ENCODE measurements at places on chromosomes 13 and 19.

DNA sequence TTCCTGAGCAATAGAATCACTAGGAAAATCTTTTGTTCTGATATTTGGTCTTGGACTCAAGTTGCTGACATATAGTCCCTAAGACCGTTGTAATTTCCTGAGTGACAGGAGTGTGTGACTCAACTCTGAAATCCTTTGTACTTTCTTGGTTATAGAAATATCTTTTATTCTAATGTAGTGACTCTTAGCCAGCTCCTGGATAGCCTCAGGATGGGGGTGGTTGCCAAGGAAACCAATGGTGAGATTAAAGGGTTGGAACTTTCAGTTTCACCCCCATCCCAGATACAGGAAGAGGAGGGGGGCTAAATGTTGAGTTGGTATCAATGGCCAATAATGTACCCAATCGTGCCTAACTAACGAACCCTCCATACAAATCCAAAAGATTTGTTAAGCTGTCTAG lies 41.8 kb downstream of the MBD3L2B start:
- no peaks in the 10 kb centered on the region for H3K27me3 ChIP-seq
- H3K27ac ChIP-seq = no peak overlapping the region
- H3K4me1 ChIP-seq = no peaks in the 10 kb centered on the region
- no peak for DNase-seq
- H3K4me3 ChIP-seq = no peak overlapping the region

DNA sequence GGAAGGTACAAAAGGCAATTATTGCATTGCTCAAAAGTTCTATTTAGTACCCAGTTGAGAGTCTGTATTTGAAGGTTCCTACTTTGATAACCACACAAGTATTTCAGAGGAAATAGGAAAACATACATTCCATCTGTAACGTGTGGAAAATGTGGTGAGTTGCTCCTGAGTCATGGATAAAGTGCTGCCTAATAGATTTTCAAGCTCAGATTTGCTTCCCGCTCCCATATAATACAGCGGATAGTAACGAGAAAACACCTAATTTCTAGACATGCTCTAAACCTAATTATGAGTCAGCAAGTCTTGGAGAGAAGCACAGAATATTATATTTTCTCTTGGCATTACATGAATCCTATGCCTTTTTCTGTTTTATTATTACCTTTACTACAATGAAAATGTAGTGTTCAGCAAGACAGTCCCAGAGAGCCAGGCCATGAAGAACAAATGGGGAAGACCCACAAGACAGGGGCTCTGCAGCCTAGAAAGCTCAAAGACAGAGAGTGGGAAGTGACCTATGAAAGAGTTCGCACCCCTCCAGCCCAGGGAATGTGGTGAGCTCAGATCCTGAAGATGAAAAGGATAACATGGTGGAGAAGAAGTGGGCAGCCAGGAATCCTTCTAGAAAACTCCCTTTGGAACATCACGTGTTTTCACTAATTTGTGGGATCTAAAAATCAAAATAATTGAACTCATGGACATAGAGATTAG lies 116.1 kb downstream of the STARD13 start:
- no peak overlapping the region for H3K4me3 ChIP-seq
- H3K36me3 ChIP-seq = no peaks in the 10 kb centered on the region
- no peak for DNase-seq

DNA sequence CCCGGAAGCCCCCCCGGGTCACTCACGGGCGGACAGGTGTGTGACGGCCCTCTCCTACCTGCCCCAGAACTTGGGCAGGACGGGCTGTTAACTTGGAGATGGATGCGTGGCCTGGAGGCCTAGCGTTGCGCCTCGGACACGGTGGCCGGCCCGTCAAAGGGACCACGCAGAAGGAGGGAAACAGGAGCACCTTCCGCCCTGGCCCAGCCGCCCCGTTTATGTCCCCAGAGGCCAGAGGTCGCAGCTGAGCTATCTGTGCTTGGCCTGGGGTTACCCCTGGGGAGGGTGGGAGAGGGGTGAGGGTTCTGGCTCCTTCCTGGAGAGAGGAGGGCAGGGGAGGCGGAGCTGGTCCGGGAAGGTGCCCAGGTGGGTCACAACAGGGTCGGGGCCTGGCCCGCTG lies 35.6 kb downstream of the GADD45B start:
- no peak for DNase-seq
- H3K36me3 ChIP-seq = no peaks in the 10 kb centered on the region

GRCh38 chr19:5609881-5610448 lies 12.6 kb downstream of the SAFB2 start:
- H3K27ac ChIP-seq = no peak overlapping the region
- no peak overlapping the region for H3K4me3 ChIP-seq
- H3K4me1 ChIP-seq = no peaks in the 10 kb centered on the region
- H3K36me3 ChIP-seq = peaks cover 87% of the 10 kb centered on the region
- DNase-seq = no peak

DNA sequence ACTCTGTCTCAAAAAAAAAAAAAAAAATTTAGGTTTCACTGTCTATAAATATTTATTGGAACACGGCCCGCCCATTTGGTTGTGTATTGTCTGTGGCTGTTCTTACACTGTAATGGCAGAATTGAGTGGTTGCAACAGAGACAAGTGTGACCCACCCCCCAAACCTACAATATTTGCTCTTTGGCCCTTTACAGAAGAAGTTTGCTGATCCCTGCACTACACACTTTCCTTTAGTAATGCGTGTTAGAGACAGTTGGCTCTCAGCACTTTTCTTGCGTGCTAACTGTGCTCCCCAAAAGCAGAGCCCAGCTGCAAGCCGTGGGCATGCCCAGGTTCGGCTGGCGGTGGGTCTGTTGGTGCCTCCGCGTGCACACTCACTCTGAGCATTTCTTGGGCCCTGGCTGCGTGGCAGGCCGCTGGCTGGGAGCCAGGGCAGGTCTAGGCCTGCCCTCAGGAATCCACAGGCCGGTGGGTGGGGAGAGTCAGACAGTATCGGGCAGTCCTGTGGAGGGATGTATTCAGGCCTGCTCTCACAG lies 72.6 kb downstream of the SIPA1L3 start:
- H3K27me3 ChIP-seq = no peaks in the 10 kb centered on the region
- no peaks in the 10 kb centered on the region for H3K4me1 ChIP-seq
- DNase-seq = no peak
- no peak overlapping the region for H3K4me3 ChIP-seq

- no peaks in the 10 kb centered on the region for H3K27me3 ChIP-seq
- no peak overlapping the region for H3K27ac ChIP-seq
- no peak overlapping the region for H3K4me3 ChIP-seq
- no peak for DNase-seq
- H3K36me3 ChIP-seq = no peaks in the 10 kb centered on the region
- H3K4me1 ChIP-seq = no peaks in the 10 kb centered on the region
These were observed 49.6 kb downstream of the RYR1 start for GRCh38 chr19:38483016-38483630.

DNA sequence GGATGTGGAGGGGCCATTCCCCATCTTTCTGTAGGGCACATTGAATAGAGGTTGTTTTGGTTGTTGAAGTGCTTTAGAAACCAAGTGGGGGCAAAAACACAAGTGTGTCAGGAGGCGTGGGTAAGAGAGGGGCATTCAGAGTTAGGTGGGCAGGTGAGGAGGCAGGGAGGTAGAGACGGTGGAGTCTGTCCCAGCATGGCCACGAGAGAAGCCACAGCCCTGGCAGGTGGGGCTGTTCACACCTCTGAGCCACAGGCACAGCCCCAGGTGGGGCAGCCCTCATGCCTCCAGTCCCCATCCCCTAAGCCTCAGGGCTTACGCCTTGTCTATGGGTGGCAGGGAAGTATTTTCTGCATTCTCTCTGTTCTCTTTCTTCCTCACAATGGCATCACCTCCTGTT lies 43.7 kb downstream of the KCTD15 start:
- DNase-seq = no peak
- no peaks in the 10 kb centered on the region for H3K4me1 ChIP-seq
- H3K27ac ChIP-seq = no peak overlapping the region
- no peaks in the 10 kb centered on the region for H3K36me3 ChIP-seq

DNA sequence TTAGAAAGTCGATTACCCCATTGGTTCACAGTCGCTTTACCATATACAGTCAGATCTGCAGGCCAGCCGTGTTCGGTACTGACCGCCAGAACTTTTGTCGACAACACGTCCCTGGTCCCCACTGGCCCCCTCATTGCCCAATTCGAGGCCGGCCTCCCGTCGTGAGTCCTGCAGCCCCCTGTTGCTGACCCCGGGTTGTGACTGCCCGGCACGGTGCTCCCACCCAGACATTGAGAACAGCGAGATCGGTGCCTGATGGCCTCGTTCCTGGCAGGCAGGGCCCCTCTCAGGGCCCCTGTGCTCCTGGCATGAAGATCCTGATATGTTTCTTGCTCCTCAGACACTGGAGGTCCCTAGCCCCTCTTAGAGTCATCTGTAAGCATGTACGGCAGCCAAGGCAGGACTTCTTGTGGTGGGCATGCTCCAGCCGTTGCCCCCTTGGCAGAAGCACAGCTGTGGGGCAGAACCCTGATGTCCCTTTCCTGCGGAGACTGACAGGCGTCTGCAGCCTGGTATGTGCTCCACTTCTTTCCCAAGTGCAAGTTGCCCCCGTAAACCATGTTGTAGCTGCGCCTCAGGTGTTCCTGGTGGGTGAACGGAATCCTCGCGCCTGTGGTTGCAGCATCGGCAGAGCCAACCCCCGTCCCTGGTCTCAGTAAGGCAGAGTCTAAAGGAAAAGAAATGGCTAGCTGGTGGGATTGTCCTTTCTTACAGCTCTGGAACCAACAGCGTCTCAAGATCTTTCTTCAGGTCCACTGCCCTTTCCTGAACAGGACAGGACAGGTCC lies 123.2 kb upstream of the SPACA7 start:
- no peak overlapping the region for H3K27ac ChIP-seq
- no peak overlapping the region for H3K4me3 ChIP-seq
- no peaks in the 10 kb centered on the region for H3K27me3 ChIP-seq
- no peaks in the 10 kb centered on the region for H3K4me1 ChIP-seq
- no peaks in the 10 kb centered on the region for H3K36me3 ChIP-seq
- no peak for DNase-seq

- DNase-seq = no peak
- no peak overlapping the region for H3K4me3 ChIP-seq
These were observed 3.8 kb downstream of the COMMD6 start for GRCh38 chr13:75533861-75534260.

GRCh38 chr19:2613507-2614295 lies 88.8 kb downstream of the GNG7 start:
- H3K27me3 ChIP-seq = no peaks in the 10 kb centered on the region
- peaks cover 55% of the 10 kb centered on the region for H3K4me1 ChIP-seq
- no peak overlapping the region for H3K27ac ChIP-seq
- DNase-seq = peak; percentile 79

DNA sequence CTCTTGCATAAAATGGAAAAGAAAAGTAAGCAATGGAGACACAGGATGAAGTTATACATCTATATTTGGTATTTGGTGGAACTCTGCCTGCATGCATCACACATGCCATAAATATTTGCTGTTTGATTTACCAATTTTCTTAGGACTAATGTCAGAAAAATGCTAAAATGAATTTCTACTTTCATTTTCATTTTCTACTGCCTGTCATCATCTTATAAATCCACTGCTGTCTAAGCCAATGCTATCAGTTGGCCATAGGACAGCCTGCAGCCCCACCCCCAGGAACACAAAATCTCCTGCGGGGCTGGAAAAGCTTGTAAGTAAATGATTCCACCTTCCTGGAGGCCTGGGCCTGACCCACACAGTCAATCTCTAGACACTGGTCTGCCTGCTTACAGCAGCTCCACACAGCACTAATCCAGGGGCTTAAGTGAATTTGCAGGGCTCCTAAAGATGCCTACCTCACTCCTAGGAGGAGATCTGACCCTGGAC lies 122.0 kb downstream of the ENOX1 start:
- peaks cover 2% of the 10 kb centered on the region for H3K4me1 ChIP-seq
- no peak for DNase-seq
- no peaks in the 10 kb centered on the region for H3K27me3 ChIP-seq
- no peak overlapping the region for H3K27ac ChIP-seq

- peak; percentile 85 for DNase-seq
- H3K36me3 ChIP-seq = no peaks in the 10 kb centered on the region
- peak overlapping the region; percentile 31 for H3K4me3 ChIP-seq
- H3K27me3 ChIP-seq = peaks cover 67% of the 10 kb centered on the region
- H3K4me1 ChIP-seq = peaks cover 81% of the 10 kb centered on the region
- no peak overlapping the region for H3K27ac ChIP-seq
These were observed 1.3 kb upstream of the KCNC3 start for GRCh38 chr19:50330365-50331078.

GRCh38 chr19:41363753-41364523 lies at the start of gene B9D2:
B9D2 (minus strand) TSS chr19:41364149; CDS start chr19:41363519, 630 bp downstream.
- peaks cover 3% of the 10 kb centered on the region for H3K36me3 ChIP-seq
- H3K4me1 ChIP-seq = peaks cover 35% of the 10 kb centered on the region
- no peaks in the 10 kb centered on the region for H3K27me3 ChIP-seq
- H3K4me3 ChIP-seq = peak within 1 kb of the TSS; percentile 66
- peak within 1 kb of the TSS; percentile 99 for H3K27ac ChIP-seq

- H3K4me3 ChIP-seq = no peak overlapping the region
These were observed 9.3 kb downstream of the ALOX5AP start for GRCh38 chr13:30744681-30745077.

GRCh38 chr19:38653028-38653571 lies 5.7 kb downstream of the ACTN4 start:
- peaks cover 83% of the 10 kb centered on the region for H3K4me1 ChIP-seq
- H3K27me3 ChIP-seq = peaks cover 3% of the 10 kb centered on the region
- DNase-seq = no peak
- peaks cover 14% of the 10 kb centered on the region for H3K36me3 ChIP-seq

DNA sequence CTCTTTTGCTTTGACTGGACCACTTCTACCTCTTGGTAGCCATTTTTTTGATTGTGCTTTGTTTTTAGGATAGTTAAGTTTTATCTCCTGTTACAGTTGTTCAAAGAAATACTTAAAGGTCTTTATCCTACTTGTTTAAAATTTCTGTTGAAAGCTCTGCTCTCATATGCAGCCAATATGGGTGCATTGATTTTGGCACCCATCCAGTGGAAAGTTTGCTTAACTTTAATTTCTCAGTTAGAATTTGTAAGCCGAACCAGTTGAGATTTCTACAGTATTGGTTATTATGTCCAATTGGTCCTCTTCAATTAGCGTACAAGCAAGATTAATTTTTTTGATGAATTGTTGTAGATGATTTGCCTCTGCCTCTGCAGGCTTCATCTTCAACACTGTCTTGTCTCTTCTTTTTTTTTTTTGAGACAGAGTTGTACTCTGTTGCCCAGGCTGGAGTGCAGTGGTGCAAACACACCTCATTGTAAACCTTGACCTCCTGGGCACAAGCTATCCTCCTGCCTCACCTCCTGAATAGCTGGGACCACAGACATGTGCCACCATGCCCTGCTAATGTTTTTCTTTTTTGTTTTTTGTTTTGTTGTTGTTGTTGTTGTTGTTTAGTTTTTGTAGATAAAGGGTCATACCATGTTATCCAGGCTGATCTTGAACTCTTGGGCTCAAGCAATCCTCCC lies 65.3 kb downstream of the MAB21L1 start:
- H3K4me1 ChIP-seq = no peaks in the 10 kb centered on the region
- no peak overlapping the region for H3K27ac ChIP-seq
- no peaks in the 10 kb centered on the region for H3K27me3 ChIP-seq
- no peak overlapping the region for H3K4me3 ChIP-seq
- H3K36me3 ChIP-seq = no peaks in the 10 kb centered on the region

GRCh38 chr13:100138859-100139491 lies 50.1 kb downstream of the PCCA start:
- H3K36me3 ChIP-seq = no peaks in the 10 kb centered on the region
- H3K4me3 ChIP-seq = no peak overlapping the region
- DNase-seq = no peak
- H3K27me3 ChIP-seq = no peaks in the 10 kb centered on the region
- no peak overlapping the region for H3K27ac ChIP-seq

GRCh38 chr19:42204664-42205063 lies 12.8 kb downstream of the DEDD2 start:
- no peaks in the 10 kb centered on the region for H3K27me3 ChIP-seq
- H3K4me1 ChIP-seq = peaks cover 96% of the 10 kb centered on the region
- no peak for DNase-seq
- H3K4me3 ChIP-seq = no peak overlapping the region
- no peak overlapping the region for H3K27ac ChIP-seq
- H3K36me3 ChIP-seq = peaks cover 87% of the 10 kb centered on the region

- no peak overlapping the region for H3K27ac ChIP-seq
- no peaks in the 10 kb centered on the region for H3K36me3 ChIP-seq
- DNase-seq = no peak
- no peaks in the 10 kb centered on the region for H3K4me1 ChIP-seq
These were observed 527.5 kb upstream of the NBEA start for GRCh38 chr13:34414616-34415015.
